Right lobe of liver (tissue), 6 donors: ENCODE measurements at places on chromosomes 3 and 15. TPM values are rescaled to one million over a fixed set of nuclear protein-coding genes. Genes with fewer than 3 reads are reported as not detected.

DNA sequence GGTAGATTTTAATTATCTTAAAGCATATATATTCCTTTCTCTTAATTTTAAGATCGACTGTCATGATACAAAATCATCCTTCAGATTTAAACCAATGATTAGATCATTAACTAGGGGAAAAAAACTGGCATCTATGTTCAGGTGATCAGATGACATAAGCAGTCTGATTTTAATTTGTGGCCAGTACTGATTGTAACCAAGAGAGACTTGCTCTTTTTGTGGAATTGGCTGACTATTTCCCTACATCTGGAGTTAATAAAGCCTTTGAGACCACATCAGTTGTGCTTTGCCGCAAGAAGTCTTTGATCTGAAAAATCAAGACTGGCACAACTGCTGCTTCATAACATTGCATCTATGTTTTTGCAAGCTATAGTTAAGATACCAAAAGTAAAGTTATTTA, 148.4 kb upstream of the CGNL1 start:
- no peaks in the 10 kb centered on the region for H3K36me3 ChIP-seq
- H3K27ac ChIP-seq, result no peak overlapping the region
- no peak overlapping the region for H3K4me3 ChIP-seq
- no peak for DNase-seq

GRCh38 chr3:186461141-186461540, 83.0 kb downstream of the CRYGS start:
- no peaks in the 10 kb centered on the region for H3K36me3 ChIP-seq
- DNase-seq, result no peak
- H3K4me1 ChIP-seq, result no peaks in the 10 kb centered on the region
- no peak overlapping the region for H3K27ac ChIP-seq

DNA sequence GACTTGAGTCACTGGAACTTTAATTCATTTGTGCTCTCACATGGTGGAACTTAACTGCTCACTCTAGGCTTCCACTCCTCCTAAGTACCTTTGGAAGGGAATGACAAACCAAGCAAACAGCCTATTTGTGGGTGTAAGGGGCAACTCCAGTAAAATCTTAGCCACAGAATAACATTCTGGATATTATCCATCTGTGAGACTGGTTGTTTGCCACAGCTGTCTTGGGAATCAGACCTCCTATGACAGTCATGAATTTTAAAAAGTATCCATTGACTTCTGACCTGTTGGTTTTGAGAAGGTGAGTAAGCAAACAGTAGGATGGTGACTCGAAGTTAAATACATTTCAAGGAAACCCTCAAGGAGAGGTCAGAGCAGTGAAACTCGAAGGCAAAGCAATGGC, 147.3 kb upstream of the CDIN1 start:
- no peak for DNase-seq
- H3K4me1 ChIP-seq, result no peaks in the 10 kb centered on the region
- no peaks in the 10 kb centered on the region for H3K36me3 ChIP-seq
- H3K27me3 ChIP-seq, result no peaks in the 10 kb centered on the region
- H3K4me3 ChIP-seq, result no peak overlapping the region

DNA sequence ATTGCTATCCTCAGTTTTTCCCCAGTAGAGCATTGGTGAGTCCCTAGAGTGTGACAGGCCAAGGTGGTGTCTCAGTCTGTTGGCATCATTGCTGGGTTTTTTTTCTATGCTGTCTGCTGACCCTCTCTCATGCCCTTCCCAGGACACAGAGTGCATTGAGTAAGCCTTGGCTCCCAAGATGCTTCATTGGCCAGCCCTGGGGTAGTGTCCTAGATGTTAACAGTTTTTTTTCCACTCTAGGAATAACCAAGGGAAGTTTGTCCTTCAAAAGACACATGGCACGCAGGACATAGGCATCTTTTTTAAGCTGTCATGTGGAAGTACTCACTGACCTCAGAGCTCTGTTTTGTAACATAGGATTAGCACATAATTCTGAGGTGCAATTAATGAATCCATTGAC, 19.5 kb downstream of the ADAMTSL3 start:
- H3K27ac ChIP-seq, result no peak overlapping the region
- H3K4me3 ChIP-seq, result no peak overlapping the region
- DNase-seq, result no peak
- H3K36me3 ChIP-seq, result no peaks in the 10 kb centered on the region
- no peaks in the 10 kb centered on the region for H3K27me3 ChIP-seq

GRCh38 chr3:62378311-62378789, 5.0 kb upstream of the FEZF2 start:
- no peak for DNase-seq
- no peaks in the 10 kb centered on the region for H3K36me3 ChIP-seq
- no peak overlapping the region for H3K27ac ChIP-seq
- no peaks in the 10 kb centered on the region for H3K4me1 ChIP-seq
- H3K4me3 ChIP-seq, result no peak overlapping the region

DNA sequence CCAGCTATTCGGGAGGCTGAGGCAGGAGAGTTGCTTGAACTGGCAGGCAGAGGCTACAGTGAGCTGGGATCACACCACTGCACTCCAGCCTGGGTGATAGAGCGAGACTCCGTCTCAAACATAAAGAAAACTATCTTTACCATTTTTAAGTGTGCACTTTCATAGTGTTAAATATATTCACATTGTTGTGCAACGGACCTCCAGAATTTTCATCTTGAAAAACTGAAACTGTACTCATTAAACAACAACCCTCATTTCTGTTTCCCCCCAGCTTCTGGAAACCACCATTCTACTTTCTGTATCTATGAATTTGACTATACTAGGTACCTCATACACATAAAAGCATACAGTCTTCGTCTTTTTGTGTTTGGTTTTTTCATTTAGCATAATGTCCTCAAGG, 375.1 kb downstream of the SHQ1 start:
- H3K27me3 ChIP-seq, result no peaks in the 10 kb centered on the region
- DNase-seq, result no peak
- H3K27ac ChIP-seq, result no peak overlapping the region
- no peaks in the 10 kb centered on the region for H3K36me3 ChIP-seq
- H3K4me3 ChIP-seq, result no peak overlapping the region

DNA sequence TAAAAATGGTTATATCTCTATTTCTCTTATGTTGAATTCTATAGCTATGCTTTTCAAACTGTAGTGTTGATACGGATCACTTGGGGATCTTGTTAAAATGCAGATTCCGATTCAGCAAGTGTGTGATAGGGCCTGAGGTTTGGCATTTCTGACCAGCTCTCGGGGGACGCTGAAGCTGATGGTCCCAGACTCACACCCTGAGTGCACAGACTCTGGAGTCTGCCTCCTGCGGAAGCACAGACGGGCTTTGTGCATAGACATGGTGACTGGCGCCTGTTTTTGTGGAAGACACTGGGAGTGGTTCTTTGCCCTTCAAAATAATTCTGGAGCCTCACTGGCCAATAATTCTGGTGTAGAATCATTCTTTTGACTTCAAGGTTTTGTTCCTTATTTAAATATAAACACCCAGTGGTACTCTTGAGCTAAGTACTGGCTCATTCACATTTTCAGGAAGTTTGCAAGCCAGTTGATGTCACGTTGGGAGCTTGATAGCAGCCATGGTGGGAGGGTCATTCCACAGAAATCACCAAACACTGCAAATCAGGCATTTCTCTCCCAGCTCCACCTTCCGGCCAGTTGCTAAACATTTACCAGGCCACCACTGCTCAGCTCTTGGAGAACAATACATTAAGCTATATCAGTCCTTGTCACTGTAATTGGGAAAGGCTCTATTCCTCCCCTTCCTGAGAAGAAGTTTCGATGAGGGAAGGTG, 19.2 kb downstream of the CLDN11 start:
- H3K4me1 ChIP-seq, result no peaks in the 10 kb centered on the region
- no peaks in the 10 kb centered on the region for H3K27me3 ChIP-seq
- no peak for DNase-seq
- no peak overlapping the region for H3K4me3 ChIP-seq

DNA sequence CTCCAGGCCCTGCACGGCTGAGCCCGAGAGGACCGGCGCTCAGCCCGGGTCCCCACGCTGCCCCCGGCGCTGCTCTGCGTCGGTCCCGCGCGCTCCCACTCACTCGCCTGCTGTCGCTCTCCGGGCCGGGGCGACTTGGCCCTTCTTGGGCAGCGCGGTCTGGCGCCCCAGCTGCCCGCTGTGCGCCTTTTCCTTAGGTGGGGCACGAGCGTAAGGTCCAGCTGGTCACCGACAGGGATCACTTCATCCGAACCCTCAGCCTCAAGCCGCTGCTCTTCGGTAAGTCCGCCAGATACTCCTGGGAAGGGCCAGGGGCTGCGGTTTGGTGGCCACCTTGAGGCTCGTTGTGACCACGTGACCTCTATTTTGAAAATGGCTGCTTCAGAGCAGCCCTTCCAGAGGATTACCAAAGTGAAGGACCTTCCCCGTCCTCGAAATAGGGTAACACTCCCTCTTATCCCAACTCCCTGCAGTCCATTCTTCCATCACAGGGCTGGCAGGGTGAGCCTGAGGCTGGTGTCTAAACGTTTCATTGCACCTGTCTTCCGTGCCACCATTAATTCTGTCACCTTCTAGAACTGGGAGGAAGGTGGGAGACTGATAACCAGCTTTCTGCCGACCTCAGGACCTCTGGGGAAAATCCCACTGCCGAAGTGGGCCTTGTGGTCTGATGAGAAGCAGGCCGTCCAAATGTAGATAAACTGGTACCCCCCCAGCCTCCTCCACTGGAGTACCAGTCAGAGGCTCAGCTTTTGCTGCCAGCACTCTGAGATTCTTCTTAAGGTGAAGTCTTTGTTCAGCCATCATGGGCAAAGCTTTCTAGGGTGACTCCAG, 812 bp downstream of the P4HTM start:
- no peaks in the 10 kb centered on the region for H3K36me3 ChIP-seq
- H3K27me3 ChIP-seq, result no peaks in the 10 kb centered on the region
- peak overlapping the region; percentile 87 for H3K4me3 ChIP-seq
- no peak for DNase-seq

DNA sequence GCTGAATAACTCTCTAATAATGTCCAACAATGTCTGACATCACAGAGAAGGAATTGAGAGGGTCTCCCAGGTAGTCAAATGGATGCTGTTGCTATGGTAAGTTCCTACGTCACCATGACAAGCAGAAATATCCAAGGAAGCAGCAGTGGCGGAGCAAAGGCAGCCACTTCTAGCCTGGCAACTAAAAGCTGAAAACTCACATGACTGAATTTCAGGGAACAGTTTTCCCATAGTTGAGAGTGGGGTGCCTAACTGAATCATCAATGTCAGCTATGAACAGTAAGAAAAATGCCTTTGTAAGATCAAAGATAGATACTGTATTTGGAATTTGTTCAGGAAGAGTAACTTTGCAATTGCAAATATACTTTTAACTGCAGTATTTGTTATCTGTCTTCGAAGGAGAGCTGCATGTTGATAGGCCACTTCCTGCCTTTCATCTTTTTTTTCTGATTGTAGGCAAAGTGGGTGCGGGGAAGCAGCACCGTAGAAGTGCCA, 161.7 kb downstream of the BBX start:
- no peak overlapping the region for H3K27ac ChIP-seq
- no peak for DNase-seq
- H3K4me1 ChIP-seq, result peaks cover 4% of the 10 kb centered on the region
- no peak overlapping the region for H3K4me3 ChIP-seq

DNA sequence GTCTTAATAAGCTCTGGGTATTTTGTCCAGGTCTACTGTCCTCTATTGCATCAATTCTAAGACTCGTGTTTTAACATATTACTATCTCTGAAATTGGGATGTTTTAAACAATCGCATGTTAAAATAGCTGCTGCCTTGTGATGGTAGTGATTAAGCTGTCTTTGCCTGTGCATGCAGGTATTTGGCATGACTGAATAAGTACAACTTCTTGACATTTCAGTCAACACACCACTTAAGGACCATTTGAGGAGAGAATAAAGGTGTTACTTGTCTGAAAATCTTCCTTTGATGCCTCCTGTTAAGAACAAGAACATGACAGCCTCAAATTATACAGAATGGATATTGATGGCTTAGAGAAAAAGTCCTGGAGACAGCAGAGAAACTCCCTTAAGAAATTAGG, 33.0 kb downstream of the SLC35A5 start:
- no peak overlapping the region for H3K4me3 ChIP-seq
- DNase-seq, result no peak
- H3K27ac ChIP-seq, result no peak overlapping the region
- no peaks in the 10 kb centered on the region for H3K27me3 ChIP-seq

The TRIM71 gene
- total RNA-seq, result not detected

The FAM107A gene
- 2.2 TPM for total RNA-seq

The NPRL2 gene
- 12.8 TPM for total RNA-seq

The GOLGA8S gene
- total RNA-seq, result 0.22 TPM

The TTBK2 gene
- 6.8 TPM for total RNA-seq
